NCI-H1092 (cell line): ENCODE measurements at places on chromosomes 12 and 14.

- no peak for DNase-seq
Measured at GRCh38 chr12:68162374-68162773, 2.8 kb upstream of the IFNG start.

- DNase-seq: no peak
Measured at GRCh38 chr12:88310666-88311065, 168.6 kb downstream of the TMTC3 start.

GRCh38 chr12:2834581-2835491 lies at the start of gene NRIP2:
Gene NRIP2 (minus strand): TSS chr12:2835035. CDS start chr12:2834983, 52 bp downstream.
- DNase-seq: peak; percentile 77

- no peak for DNase-seq
Measured at GRCh38 chr12:93363841-93364297, 13.9 kb upstream of the NUDT4 start.

DNA sequence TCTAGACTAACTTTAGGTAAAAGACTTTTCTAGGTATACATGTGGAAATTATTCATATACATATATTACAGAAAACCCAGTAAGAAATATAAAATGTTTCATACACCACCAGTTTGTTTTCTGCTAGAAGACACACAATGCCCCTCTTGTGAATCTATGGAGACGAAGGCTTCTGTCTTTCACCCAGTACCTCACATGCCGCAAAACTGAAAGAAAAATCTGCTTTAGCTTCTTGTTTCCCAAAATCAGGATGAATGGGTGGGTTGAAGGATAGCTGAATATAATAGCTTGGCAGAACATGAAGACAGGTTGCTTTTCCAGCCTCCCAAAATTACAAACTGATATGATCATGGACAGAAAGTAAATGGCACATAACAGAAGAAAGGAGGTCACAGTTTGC lies 1.3 kb downstream of the TAS2R30 start:
- DNase-seq: no peak

GRCh38 chr12:62817556-62818271 lies 117.2 kb downstream of the PPM1H start:
- DNase-seq: no peak

DNA sequence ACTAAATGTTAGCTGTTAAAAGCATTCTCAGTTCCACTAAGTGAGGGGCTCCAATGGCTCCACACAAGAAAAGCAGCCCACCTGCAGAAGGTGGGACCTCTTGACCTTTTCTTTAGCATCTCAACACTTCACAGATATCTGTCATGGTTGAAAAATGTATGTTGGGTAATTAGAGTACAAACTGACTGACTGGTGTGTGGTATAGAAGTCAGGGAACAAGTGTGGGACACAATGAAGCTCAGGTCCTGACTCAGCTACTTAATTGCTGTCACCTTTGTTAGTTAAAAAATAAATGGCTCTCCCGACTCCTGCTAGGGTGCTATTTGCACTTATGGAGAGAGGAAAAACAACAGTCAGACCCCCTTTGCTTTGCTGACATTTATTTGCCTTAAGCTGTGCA lies 299.0 kb downstream of the TTC6 start:
- no peak for DNase-seq
